ENCODE measurements at places on chromosomes 7 and 10. TPM values are rescaled to one million over a fixed set of nuclear protein-coding genes. Genes with fewer than 3 reads are reported as not detected.

The PITRM1 gene
- total RNA-seq = 81.3 TPM

The SH2B2 gene
- total RNA-seq = 5.6 TPM

The ZNF488 gene
- 1.4 TPM for total RNA-seq

The AP5Z1 gene
- 70.7 TPM for total RNA-seq

The OR6V1 gene
- not detected for total RNA-seq

The TET1 gene
- 7.1 TPM for total RNA-seq

DNA sequence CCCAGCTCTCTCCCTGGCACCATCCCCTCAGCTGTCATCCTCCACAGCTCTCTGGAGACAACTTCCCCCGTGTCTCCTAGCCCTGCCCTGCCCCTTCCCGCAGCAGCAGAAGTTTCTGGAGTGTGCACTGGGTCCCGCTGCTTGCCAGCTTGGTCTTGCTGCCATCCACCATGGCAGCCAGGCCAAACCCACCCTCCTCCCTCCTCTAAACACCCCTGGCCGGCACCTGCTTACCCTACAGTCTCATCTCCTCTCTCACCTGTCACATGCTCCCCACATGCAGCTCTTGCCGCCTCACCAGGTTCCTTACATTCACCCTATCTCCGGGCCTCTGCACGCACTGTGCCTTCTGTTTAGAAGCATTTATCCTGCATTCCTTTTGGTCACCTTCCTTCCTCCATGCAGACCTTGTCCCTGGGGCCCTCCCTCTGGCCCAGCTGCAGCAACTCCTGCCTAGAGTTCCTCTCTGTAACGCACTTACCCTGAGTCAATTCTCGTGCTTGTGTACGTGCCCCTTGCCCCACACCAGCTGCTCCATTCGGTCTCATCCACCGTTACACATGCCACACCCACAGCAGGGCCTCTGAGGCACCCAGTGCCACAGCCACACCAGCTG, 93.9 kb upstream of the RET start:
- no peaks in the 10 kb centered on the region for H3K36me3 ChIP-seq
- H3K4me1 ChIP-seq = no peaks in the 10 kb centered on the region

DNA sequence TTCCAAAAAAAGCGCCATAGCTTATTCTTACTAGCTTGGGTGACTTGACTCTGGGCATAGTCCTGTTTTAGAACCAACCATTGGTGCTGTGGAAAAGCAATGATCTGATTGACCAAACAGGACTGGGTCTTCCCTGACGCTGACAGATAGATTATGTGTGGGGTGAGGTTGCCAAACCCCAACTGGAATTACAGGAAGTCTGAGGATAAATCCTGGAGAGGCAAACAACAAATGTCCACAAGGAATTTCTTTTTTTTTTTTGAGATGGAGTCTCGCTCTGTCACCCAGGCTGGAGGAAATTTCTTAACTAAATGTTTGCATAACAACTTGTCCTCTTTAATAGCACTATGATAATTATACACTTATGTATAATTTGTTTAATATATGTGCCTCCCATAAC, 19.2 kb downstream of the GCC1 start:
- no peaks in the 10 kb centered on the region for H3K27me3 ChIP-seq
- H3K27ac ChIP-seq = no peak overlapping the region
- no peaks in the 10 kb centered on the region for H3K36me3 ChIP-seq
- DNase-seq = no peak
- no peak overlapping the region for H3K4me3 ChIP-seq
- no peaks in the 10 kb centered on the region for H3K4me1 ChIP-seq

GRCh38 chr10:98365406-98366061, 49.4 kb downstream of the PYROXD2 start:
- peaks cover 5% of the 10 kb centered on the region for H3K4me1 ChIP-seq
- no peak overlapping the region for H3K4me3 ChIP-seq
- H3K36me3 ChIP-seq = no peaks in the 10 kb centered on the region
- no peak overlapping the region for H3K27ac ChIP-seq

- H3K27me3 ChIP-seq = no peaks in the 10 kb centered on the region
- H3K27ac ChIP-seq = no peak overlapping the region
- DNase-seq = peak; percentile 8
- no peaks in the 10 kb centered on the region for H3K4me1 ChIP-seq
- no peak overlapping the region for H3K4me3 ChIP-seq
- no peaks in the 10 kb centered on the region for H3K36me3 ChIP-seq
Observed at GRCh38 chr10:13311177-13311575, 11.3 kb upstream of the PHYH start.

GRCh38 chr7:4766666-4767519, 8.5 kb upstream of the AP5Z1 start:
- H3K4me1 ChIP-seq = no peaks in the 10 kb centered on the region
- H3K4me3 ChIP-seq = no peak overlapping the region
- no peaks in the 10 kb centered on the region for H3K27me3 ChIP-seq
- H3K36me3 ChIP-seq = peaks cover 13% of the 10 kb centered on the region
- DNase-seq = no peak

- H3K4me1 ChIP-seq = no peaks in the 10 kb centered on the region
- no peak overlapping the region for H3K27ac ChIP-seq
- DNase-seq = no peak
- H3K4me3 ChIP-seq = no peak overlapping the region
- H3K27me3 ChIP-seq = no peaks in the 10 kb centered on the region
Observed at GRCh38 chr10:128109707-128110106, 16.5 kb downstream of the MKI67 start.

DNA sequence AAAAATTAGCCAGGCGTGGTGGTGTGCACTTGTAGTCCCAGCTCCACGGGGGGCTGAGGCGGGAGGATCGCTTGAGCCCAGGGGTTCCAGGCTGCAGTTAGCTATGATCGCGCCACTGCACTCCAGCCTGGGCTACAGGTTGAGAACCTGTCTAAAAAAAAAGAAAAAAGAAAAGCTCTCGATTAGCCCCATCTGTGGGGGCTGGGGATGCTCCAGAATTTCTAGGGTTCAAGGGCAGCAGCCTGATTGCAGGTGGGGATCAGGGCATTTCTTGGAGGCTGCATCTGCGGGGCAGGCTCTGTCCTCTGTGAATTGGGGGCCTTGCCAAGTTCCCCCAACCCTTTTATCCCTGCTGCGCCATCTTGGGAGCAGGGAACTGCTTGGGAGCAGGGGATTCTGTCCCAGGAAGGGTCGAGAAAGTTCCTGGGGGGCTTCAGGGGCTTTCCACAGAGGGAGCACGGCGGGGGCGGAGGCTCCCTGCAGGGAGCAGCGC, 651 bp upstream of the ARPC1A start:
- peak overlapping the region; percentile 82 for H3K27ac ChIP-seq
- DNase-seq = no peak
- H3K27me3 ChIP-seq = no peaks in the 10 kb centered on the region

DNA sequence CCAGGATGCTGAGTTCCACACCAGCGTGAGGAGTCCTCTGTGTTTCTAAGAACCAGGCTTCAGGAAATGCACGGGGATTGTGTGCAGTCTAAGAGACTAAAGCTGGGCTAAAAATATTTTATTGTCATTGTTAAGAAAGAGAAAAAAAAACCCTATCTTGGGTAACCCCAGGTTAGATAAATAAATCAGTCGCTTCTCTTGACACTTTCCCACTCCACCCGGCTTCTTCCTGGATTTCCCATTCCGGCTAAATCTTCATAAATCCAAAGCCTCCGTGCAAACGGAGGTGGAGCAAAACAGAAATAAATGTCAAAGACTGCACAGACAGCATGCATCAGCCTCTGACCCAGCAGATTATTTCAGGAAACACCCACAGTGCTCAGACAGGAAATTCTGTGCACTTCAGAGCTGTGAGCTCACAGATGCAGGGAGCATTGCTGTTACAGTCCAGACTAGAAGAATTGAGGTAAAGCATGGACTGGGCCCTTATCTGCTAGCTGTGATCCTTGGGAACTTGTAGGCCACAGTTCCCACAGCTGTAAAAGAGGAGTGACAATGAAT, 44.8 kb upstream of the GRID1 start:
- no peak overlapping the region for H3K4me3 ChIP-seq
- peaks cover 24% of the 10 kb centered on the region for H3K4me1 ChIP-seq
- no peaks in the 10 kb centered on the region for H3K27me3 ChIP-seq
- no peaks in the 10 kb centered on the region for H3K36me3 ChIP-seq
- peak; percentile 84 for DNase-seq
- peak overlapping the region; percentile 75 for H3K27ac ChIP-seq
